ENCODE measurements at places on chromosomes 2 and 18.
A peak's percentile ranks its signal among the peaks of the same experiment; 100 is the strongest.

DNA sequence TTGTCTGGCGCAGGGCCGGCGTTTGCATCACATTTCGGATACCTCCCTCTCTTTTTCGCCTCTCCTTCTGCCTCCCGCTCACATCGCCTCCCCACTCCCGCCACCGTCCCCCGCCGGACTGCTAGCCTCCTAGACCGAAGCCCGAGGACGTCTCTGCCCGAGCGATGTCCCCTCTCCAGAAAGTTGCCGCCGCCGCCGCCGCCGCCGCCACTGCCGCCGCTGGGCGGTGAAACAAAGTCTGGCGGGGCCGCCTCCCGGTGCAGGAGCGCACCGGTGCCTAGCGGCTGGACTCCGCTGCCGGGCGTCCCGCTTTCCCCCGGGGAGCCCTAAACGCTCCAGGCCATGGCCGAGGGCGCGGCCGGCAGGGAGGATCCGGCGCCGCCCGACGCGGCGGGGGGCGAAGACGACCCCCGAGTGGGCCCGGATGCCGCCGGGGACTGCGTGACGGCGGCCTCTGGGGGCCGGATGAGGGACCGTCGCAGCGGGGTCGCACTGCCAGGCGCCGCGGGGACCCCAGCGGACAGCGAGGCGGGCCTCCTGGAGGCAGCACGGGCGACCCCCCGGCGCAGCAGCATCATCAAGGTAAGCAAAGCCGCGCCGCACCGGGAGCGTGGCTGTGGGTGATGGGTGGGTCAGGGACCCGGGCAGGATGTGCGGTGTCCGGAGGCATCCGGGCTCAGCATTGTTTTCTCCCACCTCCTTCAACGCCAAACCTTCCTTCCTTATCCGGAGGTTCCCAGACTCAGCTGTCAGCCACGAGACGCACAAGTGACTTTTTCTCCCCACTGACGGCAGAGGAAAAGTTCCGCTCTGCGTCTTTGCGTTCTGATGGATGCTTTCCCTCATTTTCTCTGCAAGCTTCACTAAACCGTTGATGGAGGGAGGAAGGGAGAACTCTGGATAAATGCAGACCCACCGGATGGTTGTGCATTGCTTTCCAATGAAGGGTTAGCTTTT, 643 bp downstream of the PLCL1 start:
- no peak for DNase-seq

- no peak for DNase-seq
Measured at GRCh38 chr2:110688594-110689091, 10.8 kb upstream of the BUB1 start.

- DNase-seq: no peak
Measured at GRCh38 chr18:9290156-9290555, 44.4 kb upstream of the TWSG1 start.

DNA sequence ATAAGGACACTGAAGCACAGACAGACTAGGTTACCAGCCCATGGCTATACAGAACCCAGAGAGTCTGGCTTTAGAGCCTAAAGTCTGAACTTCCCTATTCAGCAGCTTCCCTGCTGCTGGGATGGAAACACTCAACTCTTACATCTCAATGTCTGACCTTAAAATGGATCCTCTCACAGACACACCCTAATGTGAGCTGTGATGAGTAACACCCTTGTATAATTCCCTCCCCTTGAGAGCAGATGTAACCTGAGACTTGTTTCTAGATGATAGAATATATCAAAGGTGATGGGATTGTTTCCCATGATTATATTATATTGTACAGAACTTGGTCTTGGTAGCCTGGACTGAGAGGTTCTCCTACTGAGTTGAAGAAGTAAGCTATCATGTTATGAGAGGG, 577.1 kb upstream of the KLHL29 start:
- no peak for DNase-seq

DNA sequence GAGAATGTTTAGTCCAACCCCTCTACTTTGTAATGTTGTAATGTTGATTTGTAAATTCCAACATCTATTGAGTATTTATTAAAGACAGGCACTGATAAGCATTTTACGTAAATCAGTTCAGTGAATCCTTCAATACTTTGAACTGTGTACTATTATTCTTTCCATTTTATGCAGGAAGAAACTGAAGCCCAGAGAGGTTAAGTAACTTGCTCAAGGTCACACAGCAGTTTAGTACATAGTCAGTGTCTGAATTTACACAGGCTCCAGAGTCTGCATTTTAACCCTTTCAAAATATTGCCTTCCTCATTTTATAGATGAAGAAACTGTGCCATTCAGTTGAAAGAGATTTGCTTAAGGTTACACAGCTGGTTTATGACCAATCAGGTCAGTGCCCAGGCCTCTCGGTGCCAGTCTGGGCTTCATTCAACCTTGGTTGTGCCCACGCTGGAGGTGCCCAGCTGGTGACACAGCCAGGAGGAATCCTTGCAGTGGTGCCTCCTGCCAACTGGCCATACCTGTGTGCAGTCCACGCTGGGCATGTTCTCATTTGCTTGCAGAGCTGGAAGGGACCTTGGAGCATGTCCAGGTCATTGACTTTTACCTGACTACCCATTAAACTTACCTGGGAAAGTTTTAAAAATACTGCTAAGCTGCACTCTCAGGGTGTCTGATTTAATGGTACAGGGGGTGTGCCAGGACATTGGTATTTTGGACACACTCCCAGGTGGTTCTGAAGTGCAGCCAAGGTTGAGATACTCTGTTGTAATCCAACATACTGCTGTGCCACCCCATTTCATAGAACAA, 74.3 kb upstream of the CYRIA start:
- DNase-seq: no peak

DNA sequence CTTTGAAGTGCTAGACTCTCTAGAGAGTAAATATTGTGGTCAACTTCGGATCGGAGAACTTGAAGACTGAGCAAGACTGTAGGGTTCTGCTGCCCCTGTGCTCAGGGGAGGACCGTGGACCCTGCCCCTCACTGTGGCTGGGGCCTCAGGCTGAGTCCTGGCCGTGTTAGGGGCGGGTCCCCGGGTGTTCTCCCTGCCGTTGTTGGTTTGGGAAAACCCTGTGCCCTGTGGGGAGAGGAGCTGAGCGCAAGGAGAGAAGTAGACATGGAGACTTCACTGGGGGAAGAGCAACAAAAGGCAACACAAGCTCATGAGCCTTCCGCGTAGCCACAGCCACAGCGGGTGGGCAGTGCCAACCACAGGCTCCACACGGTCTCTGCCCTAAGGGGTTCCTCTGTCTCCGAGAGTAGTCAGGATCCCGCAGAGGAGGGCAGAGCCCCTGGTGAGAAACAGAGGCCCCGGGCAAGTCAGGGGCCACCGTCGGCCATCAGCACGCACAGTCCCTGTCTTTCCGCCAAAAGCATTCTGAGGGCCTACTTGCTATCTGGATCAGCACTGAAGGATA, 53.1 kb downstream of the NTSR2 start:
- no peak for DNase-seq

- no peak for DNase-seq
Measured at GRCh38 chr2:27916293-27916995, 25.9 kb downstream of the BABAM2 start.

DNA sequence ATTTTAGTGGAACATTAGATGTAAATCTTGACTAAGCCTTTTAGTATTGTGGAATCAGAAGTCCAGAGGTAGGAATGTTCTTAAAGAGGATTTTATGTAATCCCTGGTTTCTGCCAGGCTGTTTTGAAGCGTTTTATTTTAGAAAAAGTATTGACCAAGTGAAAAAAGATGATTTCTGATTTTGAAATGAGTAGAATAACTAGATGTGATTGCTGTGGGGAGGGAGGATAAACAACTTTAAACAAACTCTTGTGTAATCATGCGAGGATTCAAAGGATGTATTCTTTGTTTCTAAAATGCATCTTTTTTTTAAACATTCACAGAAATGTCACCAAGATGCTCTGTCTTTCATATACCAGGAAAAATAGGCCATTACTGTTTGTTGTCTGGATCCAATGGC, 53.9 kb downstream of the PHLPP1 start:
- DNase-seq: no peak

DNA sequence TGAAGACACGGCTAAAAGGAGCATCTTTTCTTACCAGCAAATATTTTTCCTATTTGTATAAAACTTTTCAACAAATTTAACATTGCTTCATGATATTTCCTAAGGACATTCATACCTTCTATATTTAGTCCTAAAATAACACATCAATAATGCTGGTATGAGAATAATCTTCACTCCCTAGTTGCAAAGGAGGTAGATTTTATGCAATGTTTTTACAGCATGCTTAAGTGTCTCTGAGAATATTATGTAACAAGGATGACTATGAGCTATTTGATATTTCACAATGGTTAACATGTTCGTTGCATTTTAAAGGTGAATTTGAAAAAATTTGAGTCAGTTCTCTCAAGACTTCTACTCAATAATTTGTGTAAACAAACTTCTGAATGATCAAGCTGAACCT, 506.7 kb downstream of the NUP35 start:
- DNase-seq: peak; percentile 26

- DNase-seq: no peak
Measured at GRCh38 chr2:164831887-164832286, 9.7 kb downstream of the COBLL1 start.

GRCh38 chr2:172354347-172354746, 73.0 kb upstream of the ITGA6 start:
- no peak for DNase-seq

GRCh38 chr2:185144159-185144919, 546.0 kb downstream of the ZNF804A start:
- no peak for DNase-seq

GRCh38 chr2:37874470-37874869, 50.6 kb upstream of the RMDN2 start:
- DNase-seq: no peak

DNA sequence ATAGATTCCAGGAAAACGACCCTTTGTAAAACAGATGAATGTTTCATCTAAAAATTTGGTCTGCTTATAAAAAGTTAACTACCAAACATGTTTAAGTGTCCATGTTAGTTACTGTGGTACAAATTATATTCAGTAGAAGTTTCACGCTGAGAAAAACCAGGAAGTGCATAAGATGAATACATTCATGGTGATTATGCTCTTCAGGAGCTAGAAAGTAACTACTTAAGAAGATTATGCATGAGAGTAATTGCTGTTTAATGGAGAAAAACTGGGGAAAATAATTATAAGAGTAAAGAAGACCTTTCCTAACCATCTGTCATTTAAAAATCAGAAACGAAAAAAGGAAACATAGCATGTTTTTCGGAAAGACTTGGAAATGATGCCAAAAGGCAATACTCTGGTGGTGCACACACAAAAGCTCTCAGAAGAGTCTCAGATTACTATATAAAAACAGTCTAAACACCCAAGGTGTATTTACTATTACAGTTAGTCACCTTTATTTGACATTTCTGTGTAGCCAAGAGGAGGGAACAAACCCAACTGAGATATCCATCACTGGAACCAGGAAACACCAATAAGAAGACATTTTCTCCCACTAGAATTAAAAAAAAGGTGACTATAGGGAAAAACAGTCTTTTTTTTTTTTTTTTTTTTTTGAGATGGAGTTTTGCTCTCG, 38.8 kb upstream of the METTL21A start:
- DNase-seq: no peak

GRCh38 chr2:112579241-112579640, 5.2 kb upstream of the CHCHD5 start:
- peak; percentile 75 for DNase-seq

DNA sequence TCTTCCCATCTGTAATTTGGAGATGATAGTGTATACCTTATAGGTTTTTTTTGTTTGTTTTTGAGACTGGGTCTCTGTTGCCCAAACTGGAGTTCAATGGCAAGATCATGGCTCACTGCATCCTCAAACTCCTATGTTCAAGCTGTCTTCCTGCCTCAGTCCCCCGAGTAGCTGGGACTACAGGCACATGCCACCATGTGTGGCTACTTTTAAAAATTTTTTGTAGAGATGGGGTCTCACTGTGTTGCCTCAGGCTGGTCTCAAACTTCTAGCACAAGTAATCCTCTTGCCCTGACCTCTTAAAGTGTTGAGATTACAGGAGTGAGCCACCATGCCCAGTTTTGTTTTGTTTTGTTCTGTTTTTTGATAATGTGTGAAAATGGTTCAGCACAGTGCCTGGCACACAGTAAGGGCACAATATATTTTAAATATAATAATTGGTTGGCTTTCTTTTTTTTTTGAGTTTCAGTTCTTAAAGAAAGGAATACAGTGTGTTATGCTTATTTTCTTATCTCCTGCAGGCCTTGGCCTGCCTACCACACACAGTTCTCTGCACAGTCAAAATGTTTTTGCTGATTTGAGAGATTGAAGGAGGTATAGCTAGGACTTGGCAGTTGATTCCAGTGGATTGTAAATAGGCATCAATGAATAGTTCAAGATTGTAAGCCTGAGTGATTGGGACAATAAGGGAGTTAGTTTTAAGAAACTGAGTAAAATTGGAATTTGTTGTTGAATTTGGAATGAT, 6.1 kb downstream of the ACTR3 start:
- DNase-seq: no peak

GRCh38 chr2:11100130-11100529, 55.1 kb upstream of the SLC66A3 start:
- no peak for DNase-seq
